Heart left ventricle (tissue), 16 donors: ENCODE measurements at places on chromosomes 5 and 9. TPM values are rescaled to one million over a fixed set of nuclear protein-coding genes. Genes with fewer than 3 reads are reported as not detected.
A peak's percentile ranks its signal among the peaks of the same experiment; 100 is the strongest.

- DNase-seq, result peak; percentile 36
Observed at GRCh38 chr9:97980918-97981845, 2.0 kb upstream of the ANP32B start.

DNA sequence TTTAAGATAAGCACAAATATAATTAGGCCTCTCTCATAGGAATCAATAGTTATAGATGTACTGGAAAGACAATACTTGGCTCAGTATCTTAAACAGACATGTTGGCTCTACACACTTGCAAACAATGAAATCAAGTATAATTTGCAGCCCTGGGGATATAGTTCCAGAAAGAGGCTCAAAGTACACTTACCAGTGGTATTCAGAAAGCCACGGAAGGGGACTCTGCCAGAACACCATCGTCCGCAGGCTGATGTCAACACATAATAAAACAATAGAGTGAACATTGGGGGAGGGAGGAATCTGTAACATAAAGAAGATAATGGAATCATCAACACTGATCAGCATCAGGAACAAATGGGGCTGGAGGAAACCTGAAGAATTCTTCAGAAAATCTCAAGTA lies 31.2 kb upstream of the EBF1 start:
- DNase-seq, result no peak

DNA sequence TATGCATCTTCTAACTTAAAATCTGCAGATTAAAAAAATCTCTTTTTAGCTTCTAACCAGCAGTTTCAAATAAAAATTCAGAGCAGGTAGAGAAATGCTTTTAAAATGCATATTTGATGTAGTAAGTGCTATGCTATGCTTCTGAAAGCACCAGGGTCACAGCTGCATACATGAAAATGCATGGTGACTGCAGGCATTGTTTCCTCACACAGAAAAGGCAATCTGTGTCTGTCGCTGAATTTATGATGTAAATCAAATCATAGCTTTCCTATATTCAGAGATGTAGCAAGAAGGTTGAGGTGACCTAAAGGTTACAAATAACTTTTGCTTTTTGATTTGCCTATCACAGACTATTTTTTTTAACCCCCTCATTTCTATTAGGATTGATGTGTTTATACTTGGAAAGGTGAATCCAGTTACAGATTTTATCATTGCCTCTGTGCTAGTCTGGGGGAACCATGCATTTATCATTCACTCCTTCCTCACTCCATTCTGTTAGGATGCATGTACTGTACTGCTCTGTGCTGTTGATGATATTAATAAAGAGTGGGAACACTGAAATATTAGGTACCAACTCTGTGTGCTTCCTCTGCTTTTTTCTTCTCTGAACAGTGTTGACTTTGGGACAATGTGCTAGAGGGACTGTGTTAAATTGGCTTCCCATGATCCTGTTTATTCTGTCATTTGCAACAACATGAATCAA lies 65.6 kb downstream of the FOCAD start:
- no peak for DNase-seq

- DNase-seq, result no peak
Observed at GRCh38 chr5:32476891-32477290, 32.4 kb upstream of the ZFR start.

DNA sequence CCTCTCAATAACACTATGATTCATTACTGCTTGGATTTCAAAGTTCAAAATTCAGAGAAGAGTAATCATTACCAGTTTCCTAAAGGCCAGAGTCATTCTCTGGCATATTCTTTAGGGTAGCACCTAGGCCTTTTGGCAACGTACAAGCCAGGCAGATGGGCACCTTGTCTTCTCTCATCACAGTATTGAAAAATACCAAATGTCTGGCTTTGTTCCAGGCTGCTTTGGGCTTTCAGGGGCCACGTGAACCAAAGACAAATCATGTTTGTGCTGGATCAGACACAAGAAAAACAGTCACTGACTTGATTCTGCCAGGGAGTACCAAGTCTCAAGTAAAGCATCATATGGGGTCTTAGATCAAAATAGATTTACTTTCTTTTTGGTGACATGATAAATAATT lies 15.5 kb downstream of the MEGF9 start:
- DNase-seq, result no peak

GRCh38 chr5:92505145-92505544 lies 1075.9 kb downstream of the NR2F1-AS1 start:
- no peak for DNase-seq

- DNase-seq, result peak; percentile 86
Observed at GRCh38 chr9:128635266-128636023, 21.2 kb downstream of the DYNC2I2 start.

DNA sequence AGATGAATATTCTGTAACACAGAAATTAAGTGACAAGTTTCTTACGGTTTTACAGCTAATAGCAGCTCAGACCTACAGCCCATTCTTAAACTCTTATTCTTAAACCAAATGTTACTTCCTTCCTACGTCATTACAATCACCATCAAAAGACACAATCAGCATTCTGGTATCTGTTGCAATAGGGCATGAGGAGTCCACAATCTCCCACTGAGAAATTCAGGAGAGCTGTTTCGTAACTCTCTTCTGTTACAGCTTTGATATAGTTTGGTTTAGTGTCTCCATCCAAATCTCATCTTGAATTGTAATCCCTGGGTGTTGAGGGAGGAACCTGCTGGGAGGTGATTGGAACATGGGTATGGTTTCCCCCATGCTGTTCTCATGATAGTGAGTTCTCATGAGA lies 163.4 kb downstream of the GAS1 start:
- no peak for DNase-seq

The FRMD3 gene
- 122 TPM for total RNA-seq

The IL31RA gene
- total RNA-seq, result 0.63 TPM

The CCDC192 gene
- not detected for total RNA-seq

The FOXD1 gene
- total RNA-seq, result not detected

The ARHGEF39 gene
- 0.82 TPM for total RNA-seq
